ENCODE measurements at places on chromosomes 1 and 21. TPM values are rescaled to one million over a fixed set of nuclear protein-coding genes. Genes with fewer than 3 reads are reported as not detected.

Gene WNT4
- total RNA-seq = under 0.01 TPM

DNA sequence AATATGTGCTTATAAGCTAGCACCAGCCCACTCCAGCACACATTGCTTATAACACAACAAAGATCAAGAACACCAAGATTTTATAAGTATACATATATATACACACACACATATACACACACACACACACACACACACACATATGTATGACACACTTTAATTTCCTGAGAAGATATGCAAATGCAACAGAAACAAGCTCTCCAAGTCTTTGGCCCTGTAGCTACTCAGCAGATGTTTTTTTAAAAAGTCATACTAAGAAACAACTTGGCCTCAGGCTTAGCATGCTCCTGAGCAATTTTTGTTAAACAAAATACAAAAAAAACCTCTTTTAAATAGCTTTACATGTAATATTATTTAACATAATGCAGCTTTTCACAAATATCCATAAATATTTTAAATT is 11.1 kb downstream of the TNFSF18 start:
- DNase-seq = no peak

- DNase-seq = no peak
These were observed 78.1 kb downstream of the DESI2 start for GRCh38 chr1:244730934-244731434.

- DNase-seq = no peak
These were observed 57.5 kb upstream of the KIAA0040 start for GRCh38 chr1:175250027-175250426.

GRCh38 chr1:3731583-3732433 is 20.4 kb upstream of the CCDC27 start:
- no peak for DNase-seq

DNA sequence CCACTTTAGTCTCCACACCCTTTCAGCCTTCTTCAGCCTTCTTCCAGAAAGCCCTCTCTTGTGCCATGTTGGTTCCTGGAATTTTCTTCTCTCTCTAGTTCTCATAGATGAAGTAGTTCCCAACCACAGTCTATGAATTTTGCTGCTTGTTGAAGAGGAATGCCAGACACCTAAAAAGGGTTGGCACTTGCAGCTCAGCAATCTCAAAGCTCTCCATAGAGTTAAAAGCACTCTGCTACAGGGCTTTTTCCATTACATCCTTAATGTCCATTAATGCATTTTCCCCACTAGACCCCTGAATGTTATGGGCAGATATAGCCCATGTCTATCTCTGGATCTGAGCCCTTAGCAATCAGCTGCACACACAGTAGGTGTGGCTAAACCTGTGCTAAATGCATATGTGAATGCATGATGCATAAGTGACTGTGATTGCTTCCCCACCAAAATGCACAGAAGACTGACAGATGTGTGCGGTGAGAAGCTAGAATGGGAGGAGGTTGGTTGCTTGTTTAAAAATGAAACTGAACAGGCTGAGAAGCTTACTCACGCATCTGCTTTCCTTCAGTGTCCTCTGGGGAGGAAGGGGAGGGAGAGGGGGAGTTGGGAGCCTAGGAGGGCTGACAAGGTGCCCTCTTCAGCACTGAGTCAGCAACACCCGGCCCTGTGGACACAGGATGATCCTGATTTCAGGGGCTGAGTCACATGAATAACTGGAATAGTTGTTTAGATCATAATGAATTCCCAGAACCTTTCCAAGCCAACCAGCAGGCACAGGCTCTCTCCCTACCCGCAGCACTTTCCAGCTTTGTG is 146.1 kb upstream of the FGGY start:
- peak; percentile 65 for DNase-seq

DNA sequence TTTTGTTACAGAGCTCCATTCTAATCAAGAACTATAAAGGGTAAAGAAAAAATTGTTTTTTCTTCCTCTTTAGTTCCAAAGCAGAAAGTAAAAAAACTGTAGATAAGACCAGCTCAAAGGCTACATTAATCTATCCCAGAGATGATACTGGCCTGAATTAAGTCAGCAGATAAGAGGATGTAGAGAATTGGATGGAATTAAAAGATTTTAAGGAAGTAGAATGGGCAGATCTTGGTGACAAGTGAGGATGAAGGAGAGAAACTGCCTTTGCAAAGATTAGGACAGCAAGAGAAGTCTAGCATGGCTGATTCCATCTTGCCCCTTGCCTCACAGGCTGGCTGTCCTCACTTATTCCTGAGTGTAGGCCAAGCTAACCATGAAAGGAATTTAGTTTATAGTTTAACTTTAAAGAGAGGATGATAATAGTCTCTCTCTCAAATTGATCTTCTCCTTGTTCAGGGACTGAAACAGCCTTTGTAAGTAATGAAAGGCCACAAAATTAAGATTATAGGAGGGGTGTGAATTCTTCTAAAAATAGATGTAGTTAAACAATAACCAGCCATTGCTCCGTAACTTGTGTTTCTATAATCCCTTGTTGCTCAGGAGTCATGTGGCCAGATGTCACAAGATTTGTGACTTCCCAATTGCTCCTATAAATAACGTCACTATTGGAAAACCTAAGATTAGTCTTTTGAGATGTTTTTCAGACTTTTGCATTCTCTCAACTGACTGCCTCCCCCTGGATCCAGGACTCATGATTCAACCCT is 265.0 kb upstream of the USP24 start:
- DNase-seq = no peak

Gene C4BPA
- not detected for total RNA-seq

GRCh38 chr1:56576880-56577405 is 2.4 kb downstream of the PLPP3 start:
- no peak for DNase-seq

Gene ELF3
- total RNA-seq = not detected

GRCh38 chr1:235461954-235462353 is 42.3 kb downstream of the B3GALNT2 start:
- no peak for DNase-seq

Gene PRDM16
- 12.2 TPM for total RNA-seq

DNA sequence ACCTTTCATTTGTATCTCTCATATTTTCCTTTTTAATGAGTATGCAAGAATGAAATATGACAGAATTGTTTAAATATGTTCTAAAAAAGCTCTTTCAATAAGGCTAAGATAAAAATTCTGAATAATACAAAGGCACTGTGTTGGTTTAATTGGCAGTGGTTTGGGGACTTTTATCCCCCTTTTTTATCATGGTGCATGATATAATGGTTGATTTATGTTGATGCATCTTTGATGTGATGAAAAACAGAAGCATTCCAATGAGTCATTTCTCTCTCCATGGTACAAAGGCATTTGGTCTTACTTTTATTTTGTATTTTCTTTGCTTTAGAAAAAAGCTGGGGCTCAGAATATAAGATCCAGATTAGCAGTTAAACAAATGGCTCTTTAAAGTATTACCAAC is 127.2 kb upstream of the GREM2 start:
- no peak for DNase-seq

- no peak for DNase-seq
These were observed 1350.0 kb upstream of the ADGRL2 start for GRCh38 chr1:80450711-80451110.
